ENCODE measurements at places on chromosomes 2 and 18. TPM values are rescaled to one million over a fixed set of nuclear protein-coding genes. Genes with fewer than 3 reads are reported as not detected.

ZNF804A gene
- 0.16 TPM for total RNA-seq

SLC4A5 gene
- total RNA-seq = under 0.01 TPM

TMEM163 gene
- total RNA-seq = 1.0 TPM

WDPCP gene
- total RNA-seq = 4.7 TPM

CFAP65 gene
- 0.13 TPM for total RNA-seq

SERPINB12 gene
- total RNA-seq = not detected

ZNF512 gene
- total RNA-seq = 13.0 TPM

CCDC150 gene
- 1.5 TPM for total RNA-seq

CD302 gene
- total RNA-seq = 1.6 TPM

UGT1A10 gene
- not detected for total RNA-seq

GRHL1 gene
- 1.1 TPM for total RNA-seq

MDH1B gene
- total RNA-seq = 1.4 TPM

GPR155 gene
- 2.8 TPM for total RNA-seq

CCDC74A gene
- total RNA-seq = 65.8 TPM

PLA2R1 gene
- total RNA-seq = 3.6 TPM

CRYBA2 gene
- not detected for total RNA-seq

PCARE gene
- total RNA-seq = not detected

ARHGAP25 gene
- not detected for total RNA-seq

GATA6 gene
- total RNA-seq = 20.7 TPM

KCNJ3 gene
- total RNA-seq = 0.13 TPM

NOSTRIN gene
- not detected for total RNA-seq

Measured in mesangial cell (primary cell).